ENCODE measurements at places on chromosomes 4 and X.
A peak's percentile ranks its signal among the peaks of the same experiment; 100 is the strongest.

DNA sequence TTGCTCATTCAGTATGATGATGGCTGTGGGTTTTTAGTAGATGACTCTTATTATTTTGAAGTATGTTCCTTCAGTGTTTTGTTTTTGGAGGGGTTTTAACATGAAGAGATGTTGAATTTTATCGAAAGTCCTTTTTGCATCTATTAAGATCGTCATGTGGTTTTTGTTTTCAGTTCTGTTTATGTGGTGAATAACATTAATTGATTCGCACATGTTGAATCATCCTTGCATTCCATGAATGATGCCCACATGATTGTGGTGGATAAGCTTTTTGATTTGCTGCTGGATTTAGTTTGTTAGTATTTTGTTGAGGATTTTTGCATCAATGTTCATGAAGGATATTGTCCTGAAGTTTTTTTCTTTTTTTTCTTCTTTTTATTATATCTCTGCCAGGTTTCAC lies 347.4 kb upstream of the EPHA5 start:
- DNase-seq = no peak

GRCh38 chr4:3630136-3630597 lies 97.9 kb upstream of the LRPAP1 start:
- no peak for DNase-seq

- DNase-seq = no peak
These were observed 237.6 kb upstream of the NDST3 start for GRCh38 chr4:117796677-117797076.

DNA sequence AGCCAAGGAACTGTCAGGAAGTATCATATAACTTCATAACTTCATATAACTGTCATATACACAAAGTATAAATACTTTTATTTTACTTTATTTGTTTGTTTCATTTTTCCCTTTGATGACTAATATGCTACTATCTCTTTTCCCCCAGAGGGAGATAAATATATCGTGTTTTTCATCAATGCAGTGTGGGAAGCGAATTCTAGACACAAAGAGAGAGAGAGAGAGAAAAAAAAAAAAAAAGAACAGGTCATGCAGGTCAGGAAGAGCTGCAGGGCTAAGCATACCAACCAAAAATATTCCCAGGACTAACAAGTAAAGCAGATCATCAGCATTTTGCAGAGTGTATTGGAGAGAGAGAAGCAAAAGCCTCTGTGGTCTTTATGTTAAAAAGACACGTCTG lies 1849.2 kb downstream of the STIM2 start:
- DNase-seq = peak; percentile 57

- no peak for DNase-seq
These were observed 22.4 kb downstream of the NEXMIF start for GRCh38 chrX:74902806-74903205.

- peak; percentile 0 for DNase-seq
These were observed 2183.9 kb upstream of the TENM3 start for GRCh38 chr4:180059216-180059881.

- no peak for DNase-seq
These were observed 414.6 kb upstream of the HS3ST1 start for GRCh38 chr4:11843340-11843739.

- DNase-seq = peak; percentile 56
These were observed 23.6 kb downstream of the PLAC1 start for GRCh38 chrX:134634691-134635090.

DNA sequence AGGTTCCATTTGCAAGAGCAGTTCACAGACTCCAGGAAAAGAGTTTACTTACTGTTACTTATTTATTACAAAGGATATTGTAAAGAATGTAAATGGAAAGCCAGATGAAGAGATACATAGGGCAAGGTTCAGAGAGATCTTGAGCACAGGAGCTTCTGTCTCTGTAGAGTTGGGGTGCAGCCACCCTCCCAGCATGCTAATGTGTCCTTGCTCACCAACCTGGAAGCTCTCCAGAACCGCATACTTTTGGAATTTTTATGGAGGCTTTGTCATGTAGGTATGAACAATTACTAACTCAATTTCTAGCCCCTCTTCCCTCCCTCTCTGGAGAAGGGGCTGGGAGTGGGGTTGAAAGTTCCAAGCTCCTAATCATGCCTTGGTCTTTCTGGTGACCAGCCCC lies 857.2 kb downstream of the RPA4 start:
- DNase-seq = no peak

DNA sequence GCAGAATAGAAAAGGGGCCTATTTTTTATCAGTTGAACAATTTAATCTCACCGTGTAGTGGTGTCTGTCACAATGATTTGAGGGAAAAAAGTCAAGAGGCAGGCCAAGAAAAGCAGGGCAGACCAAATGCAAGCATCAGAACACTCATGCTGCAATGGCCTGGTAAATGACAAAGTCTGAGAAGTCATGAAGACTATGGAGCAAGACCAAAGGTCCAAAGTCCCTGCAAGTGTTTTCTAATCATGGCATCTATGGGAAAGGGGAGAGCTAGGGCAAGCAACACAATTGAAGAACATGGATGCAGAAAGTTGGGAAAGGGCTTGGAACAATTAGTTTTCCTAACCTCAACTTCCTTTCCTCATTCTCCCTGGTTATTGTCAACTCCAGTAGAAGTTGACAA lies 147.7 kb upstream of the TLL1 start:
- no peak for DNase-seq

DNA sequence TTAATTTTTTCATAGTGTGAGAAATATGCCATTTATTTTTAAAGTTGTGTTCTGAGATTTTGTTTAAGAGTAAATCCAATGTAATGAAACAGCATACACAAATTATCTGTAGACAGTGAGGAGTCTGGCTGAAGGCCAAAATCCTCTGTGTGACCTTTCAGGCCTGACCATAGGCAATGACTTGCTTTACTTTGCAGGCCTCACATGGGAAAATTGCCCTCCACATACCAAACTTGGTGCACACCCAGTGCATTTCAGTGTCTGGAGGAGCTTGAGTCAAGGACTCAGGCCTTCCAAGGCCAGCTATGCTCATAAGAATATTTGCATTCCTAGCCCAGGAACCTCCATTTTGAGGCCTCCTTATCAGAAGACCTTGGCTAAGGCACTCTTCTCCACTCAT lies 430.1 kb downstream of the GABRG1 start:
- no peak for DNase-seq

DNA sequence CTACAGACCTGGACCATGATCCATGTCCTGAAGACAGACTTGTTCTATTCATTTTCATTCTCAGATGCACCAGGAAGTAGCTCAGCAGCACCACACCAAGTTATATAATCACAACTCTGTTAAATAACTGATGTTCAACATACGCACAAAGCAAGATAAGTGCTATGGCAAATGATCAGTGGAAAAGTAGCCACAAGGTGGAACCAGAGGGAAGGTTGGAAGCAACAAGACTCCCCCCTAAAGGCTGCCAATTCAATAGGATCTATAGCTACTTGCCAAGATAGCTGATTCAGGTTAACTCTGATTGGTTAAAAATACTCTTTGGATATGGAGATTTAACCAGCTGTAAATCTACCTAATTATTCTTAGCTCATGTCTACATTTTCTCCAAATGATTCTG lies 23.7 kb upstream of the FAM47B start:
- peak; percentile 72 for DNase-seq

DNA sequence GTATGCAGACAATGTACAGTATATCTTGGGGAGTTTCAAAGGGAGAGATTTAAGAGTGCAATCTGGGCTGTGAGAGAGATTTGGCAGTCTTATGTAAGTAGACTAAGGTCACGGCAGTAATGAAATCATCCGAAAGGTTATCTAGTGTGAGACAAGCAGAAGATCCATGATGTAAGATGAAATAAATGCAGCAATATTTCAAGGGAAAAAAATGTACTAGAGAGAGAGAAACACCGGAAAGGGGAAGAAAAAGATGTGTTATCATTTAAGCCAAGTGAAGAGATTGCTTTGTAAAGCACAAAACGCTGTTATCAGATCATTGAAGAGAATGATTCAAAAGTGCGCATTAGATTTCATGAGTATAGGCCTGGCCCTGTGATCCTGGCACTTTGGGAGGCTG lies 88.4 kb upstream of the GUCY1A1 start:
- DNase-seq = peak; percentile 71

DNA sequence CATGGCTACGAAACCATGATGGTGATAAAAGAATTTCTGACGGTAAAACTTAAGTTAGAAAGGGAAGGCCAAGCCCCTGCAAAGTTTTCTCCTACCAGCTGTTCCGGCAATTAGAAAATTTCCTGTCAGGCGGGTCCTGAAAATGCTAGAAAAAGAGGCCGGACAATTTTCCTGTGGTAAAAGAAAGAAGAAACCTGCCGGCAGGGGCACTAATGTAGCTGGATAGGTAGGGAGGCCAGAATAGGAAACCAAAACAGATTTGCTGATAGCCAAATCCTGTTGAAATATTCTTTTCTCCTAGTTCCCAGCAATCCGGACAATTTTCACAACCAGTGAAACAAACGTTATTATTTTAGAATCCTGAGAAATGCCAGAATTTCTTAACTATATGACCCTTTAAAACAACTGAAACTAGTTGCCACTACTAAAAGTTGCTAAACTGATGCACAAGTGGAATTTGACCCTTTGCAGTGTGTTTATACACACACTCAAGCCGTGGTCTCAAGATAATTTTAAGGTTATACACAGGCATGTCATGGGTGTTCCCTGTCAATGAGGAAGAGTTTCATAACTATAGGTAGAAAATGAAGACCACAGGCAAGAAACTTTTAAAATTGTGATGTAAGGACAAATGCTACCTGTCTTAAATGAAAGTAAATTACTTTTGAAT lies 47.7 kb downstream of the RPS6KA3 start:
- DNase-seq = peak; percentile 21
